ENCODE measurements at places on chromosomes 7 and 10.

- no peak for DNase-seq
Observed at GRCh38 chr10:124742413-124743190, 1.6 kb downstream of the FAM53B start.

- no peak for DNase-seq
Observed at GRCh38 chr10:95657250-95657649, 739 bp upstream of the ALDH18A1 start.

GRCh38 chr10:74738985-74739567, 87.3 kb upstream of the KAT6B start:
- DNase-seq = no peak

DNA sequence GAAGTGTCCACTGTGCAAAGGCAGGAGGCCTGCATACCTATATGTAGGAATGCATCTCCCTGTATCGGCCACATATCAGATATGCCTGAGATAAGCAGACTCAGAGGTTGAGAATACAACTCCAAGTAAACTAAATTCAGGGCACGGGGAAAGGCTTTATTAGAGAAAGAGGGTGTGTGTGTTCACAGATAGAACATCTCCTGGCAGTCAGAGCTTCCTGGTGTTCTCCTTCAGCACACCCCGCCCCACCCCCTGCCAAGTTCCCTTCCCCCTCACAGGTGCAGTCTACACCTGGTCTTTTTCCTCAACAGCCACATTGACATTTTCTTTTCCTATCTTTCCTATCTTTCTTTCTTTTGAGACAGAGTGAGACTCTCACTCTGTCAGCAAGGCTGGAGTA, 17.1 kb downstream of the GBX1 start:
- DNase-seq = no peak

- no peak for DNase-seq
Observed at GRCh38 chr10:44552726-44553125, 167.8 kb upstream of the CXCL12 start.

- DNase-seq = no peak
Observed at GRCh38 chr7:155660059-155660757, 15.7 kb downstream of the RBM33 start.

DNA sequence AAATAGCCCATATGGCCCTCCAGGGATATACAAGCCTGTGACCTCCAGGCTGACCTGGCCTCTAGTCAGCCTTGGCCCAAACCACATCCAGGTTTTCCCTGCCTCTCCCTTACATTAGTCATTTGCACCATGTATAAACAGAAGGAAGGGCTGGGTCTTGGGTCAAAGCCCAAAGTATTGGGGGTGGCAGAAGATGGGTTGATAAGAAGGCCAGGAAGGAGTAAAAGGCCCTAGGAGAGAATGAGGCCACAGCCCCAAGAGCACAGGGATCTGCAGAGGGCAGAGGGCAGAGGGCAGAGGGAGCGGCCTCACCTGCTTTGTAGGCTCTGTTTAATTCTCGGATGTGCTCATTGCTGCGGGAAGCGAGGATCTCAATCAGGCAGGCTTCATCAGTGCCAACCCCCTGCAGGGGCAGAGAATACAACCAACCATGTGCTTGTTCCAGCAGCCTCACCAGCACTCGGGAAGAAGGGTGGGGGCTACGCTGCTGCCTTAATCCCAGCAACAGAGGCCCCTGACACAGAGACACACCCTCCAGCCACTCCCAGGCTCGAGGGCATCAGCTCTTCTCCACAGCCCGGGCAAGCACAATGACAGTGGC, 31.3 kb downstream of the PLAC9 start:
- no peak for DNase-seq

DNA sequence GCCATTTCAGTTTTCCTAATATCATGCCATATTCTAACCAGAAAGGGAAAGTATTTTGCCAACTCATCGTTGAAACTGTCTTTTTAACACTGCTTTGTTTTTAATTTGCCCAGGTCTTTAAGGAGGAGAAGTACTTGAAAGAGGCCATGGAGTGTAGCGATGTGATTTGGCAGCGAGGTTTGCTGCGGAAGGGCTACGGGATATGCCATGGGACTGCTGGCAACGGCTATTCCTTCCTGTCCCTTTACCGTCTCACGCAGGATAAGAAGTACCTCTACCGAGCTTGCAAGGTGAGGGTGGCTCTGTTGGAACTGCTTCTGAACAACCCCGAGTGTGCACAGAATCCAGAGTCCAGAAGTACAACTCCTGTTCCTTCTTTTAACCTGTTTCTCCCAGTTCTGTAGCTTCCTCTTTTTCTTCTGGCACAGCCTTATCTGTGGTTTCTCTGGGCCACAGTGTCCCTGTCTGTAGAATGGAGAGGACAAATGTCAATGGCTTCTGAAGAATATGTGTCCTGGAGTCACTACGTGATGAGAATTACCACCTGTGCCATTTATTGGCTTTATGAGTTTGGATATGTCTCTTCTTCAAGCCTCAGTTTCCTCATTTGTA, 60.1 kb downstream of the LANCL2 start:
- no peak for DNase-seq

DNA sequence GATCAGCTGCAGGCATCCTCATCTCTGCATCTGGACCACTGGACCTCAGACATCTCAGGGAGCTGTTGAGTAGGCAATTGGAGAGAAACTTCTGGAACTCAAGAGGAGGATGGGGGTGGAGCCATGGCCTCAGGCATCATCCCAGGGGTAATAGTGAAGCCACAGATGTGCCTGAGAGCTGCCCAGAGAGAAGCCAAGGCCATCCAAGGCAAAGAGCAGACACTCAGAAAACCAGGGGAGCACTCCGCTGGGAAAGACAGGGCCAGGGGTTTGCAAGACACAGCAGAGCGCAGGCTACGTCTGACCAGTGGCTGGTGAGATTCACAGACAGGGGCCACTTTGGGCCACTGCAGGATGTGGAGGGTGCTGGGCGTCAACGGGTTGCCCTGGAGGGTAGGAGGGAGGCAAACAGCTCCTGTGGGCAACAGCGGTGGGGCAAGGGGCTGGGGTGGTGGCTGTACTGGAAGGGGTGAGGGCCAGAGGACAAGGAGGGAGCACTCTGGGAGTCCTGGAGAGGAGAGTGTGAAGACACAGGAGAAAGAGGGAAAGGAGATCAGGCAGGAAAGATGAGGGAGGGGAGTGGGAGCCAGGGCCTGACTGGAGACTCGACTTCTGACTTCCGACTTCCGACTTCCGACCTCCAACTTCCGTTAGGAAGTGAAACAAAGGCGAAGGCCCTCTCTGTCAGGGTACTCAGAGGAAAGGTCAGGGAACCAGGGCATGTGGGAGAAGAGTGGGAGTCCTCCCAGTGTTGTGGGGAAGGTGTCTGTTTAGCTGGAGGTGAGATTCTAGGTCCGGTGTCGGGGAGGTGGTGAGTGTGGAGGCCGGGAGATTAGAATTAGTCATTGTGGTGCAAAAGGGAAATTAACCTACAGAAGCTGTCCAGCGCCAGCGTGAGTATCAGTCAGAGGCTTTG, 69.7 kb upstream of the ANTXRL start:
- no peak for DNase-seq

DNA sequence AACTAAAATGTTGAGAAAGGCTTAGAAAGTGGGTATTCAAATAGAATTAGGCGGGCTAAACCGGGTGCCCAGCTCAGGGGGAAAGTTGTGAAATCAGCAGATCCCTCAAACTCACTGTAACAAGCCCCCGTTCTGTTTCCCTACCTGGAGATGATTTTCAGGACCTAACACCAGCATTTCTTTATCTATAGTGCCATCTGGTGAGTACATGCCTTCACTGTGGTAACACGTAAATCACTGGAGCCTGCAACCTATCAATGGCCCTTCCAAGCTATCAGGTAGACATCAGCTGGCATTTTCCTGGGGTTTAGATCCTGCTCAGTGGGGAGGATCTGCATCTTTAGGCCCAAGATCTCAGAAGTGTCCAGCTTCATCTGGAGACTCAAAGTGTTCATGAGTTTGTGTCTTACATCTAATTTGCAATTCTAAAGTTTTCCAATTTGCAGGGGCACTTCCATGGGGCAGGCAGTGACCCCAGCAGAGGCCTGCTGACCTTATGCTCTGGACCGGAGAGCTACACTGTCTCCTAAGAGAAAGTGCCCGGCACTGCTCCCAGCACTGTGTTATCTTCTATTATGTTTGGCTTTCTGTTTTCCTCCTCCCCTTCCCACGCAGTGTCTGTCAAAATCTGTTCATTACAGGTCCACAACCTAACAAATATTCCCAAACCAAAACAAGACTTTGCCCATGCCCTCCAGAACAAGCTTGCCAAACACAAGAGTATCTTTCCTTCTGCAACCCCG, 132.5 kb downstream of the LSM5 start:
- DNase-seq = no peak

GRCh38 chr7:24325708-24326107, 41.7 kb downstream of the NPY start:
- no peak for DNase-seq

GRCh38 chr7:24617957-24618616, 44.8 kb downstream of the PALS2 start:
- DNase-seq = no peak

DNA sequence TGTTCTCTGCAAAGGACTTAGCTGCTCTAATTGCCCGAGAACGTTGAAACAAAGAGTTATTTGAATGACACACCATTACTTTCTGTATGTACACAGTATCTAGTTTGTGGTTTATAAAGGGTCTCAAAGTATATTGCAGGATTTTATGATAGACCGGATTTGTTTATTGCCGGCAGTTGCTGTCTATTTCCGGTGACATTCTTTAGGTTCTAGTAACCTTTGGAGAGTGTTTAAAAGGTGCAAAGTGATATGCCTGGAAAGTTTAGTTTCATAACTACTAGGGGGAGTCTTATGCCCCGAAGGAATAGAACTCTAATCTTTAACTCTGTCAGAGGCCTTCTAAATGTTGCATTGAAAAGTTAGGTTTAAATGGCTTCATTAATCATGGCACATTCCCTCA, 63.8 kb downstream of the PAPSS2 start:
- no peak for DNase-seq

DNA sequence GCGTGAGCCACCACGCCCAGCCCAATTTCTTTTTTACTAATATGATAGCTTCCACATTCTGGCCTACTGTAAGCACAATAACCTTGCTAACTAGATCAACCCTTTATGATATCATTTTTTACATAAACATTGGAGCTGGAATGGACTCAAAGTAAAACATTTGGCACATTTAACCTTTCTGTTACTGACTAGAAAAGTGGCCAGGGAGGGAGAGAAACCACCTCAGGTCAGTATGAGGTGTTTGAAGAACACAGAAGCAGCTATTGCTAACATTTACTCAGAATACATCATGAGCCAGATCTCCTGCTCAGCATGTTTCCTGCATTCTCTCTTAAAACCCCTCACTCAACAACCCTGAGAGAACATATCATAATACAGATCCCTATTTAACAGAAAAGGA, 27.3 kb downstream of the SGMS1 start:
- DNase-seq = no peak

GRCh38 chr7:102393467-102393866, 2.7 kb upstream of the PRKRIP1 start:
- no peak for DNase-seq

DNA sequence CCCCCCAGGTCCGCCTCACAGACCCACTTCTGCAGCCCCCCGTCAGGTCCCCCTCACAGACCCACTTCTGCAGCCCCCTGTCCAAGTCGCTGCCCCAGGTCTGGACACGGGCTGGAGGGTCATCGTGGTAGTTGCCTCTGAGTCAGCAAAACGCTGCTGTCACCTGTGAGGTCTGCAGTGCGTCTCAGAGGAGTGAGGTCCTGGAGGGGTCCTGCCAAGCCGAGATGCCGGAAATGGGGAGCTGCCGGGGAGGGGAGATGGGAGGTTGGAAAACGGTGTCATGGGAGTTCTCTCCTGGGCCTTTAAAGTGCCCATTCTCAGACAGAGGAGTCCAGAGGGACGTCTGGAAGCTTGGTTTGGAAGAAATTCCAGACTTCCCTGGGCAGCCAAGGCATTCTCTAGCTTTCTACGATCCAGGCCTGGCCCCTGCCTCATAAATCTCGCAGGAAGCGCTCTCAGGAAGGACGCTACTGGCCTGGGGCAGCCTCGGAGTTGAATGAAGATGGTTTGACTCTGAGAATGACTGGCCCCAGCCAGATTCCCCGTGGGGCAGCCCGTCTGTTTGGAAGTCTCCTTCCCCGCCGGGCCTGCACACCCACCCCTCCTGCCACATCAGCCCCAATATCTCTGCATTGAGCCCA, 38.7 kb downstream of the CALML3 start:
- no peak for DNase-seq

- DNase-seq = no peak
Observed at GRCh38 chr7:148672041-148672440, 26.7 kb upstream of the CUL1 start.
